ENCODE measurements at places on chromosomes 12 and 14.

- DNase-seq = peak; percentile 37
Measured at GRCh38 chr12:15522574-15523187, 200.4 kb downstream of the PTPRO start.

- DNase-seq = no peak
Measured at GRCh38 chr12:76144245-76144549, 59.7 kb upstream of the NAP1L1 start.

DNA sequence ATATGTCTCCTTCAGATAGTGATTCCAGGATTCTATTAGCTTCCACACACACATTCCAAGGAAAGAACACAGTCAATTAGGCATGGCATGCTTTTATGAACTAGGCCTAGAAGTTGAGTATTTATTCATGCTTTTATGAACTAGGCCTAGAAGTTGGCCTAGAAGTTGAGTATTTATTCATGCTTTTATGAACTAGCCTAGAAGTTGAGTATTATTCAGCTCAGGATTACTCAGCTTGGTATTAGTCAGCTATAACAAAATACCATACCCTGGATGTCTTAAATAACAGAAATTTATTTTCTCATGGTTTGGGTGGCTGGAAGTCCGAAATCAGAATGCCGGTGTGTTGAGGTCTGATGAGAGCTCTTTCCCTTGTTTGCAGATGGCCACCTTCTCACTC, 442.7 kb upstream of the FLRT2 start:
- DNase-seq = no peak

- DNase-seq = no peak
Measured at GRCh38 chr14:79862045-79862444, 349.3 kb downstream of the DIO2 start.

- DNase-seq = peak; percentile 26
Measured at GRCh38 chr12:31316891-31317290, 9.1 kb downstream of the SINHCAF start.

DNA sequence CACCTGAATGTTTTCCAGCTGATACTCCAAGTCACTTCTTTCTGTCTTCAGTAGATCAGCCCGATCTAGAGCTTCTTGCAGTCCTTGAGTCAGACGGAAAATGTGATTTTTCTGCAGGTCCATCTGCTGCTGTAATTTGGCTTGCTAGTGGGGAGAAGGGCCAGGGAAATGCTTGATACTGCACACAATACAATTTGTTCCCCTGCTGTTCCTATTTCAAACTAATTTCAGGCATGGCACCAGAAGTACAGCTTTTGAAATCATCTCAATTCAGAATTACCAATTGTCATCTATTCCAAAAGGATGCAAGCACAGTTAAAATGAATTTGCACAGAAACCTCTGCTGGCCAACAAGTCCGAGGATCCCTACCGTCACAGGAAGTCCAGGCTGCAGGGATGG, 53.4 kb downstream of the PRKAB1 start:
- no peak for DNase-seq
